Stimulated activated CD4-positive, alpha-beta T cell treated with anti-CD3 and anti-CD28 coated beads, Interleukin-1b, Interleukin-23, amount 100 ng/mL, for 24 hours (primary cell): ENCODE measurements at places on chromosomes 6 and 20.

DNA sequence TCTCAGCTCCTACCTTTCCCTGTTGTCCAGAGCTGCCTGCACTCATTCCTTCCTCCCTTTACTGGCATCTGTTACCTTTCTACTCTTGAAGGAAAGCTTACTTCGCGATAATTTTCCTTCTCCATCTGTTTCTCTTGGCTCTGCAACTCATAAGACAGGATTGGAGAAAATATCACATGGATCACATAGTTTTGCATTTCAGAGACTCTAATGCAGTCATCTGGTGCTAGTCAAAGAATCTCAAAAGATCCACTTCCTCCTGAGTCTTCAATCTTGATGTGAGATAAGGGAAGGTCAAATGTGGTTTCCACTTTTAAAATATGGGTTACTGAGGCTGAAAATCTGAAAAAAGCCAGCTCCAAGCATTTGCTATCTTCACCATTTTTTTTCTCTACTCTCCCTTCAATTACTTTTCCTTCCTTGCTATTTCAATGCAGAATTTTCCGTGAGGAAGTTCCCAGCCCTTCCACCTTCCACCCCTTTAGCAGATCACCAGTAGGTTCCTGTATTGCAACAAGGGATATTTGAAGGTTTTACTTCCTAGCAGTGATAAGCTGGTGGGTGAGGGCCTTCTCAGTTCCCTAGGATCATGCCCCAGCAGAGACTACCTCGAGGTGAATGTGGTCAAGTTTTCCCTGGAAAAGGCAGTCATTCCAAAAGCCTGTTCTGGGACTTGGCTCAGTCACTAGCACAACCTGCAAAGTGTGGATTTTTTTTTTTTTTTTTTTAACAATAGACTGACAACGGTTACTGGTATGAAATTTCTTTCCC is 62.8 kb upstream of the LRRC1 start:
- no peak for DNase-seq

GRCh38 chr6:76072562-76072961 is at the start of gene IMPG1:
TSS of gene IMPG1 (minus strand) at chr6:76072662. CDS start at chr6:76072488, 174 bp downstream.
- DNase-seq: no peak

DNA sequence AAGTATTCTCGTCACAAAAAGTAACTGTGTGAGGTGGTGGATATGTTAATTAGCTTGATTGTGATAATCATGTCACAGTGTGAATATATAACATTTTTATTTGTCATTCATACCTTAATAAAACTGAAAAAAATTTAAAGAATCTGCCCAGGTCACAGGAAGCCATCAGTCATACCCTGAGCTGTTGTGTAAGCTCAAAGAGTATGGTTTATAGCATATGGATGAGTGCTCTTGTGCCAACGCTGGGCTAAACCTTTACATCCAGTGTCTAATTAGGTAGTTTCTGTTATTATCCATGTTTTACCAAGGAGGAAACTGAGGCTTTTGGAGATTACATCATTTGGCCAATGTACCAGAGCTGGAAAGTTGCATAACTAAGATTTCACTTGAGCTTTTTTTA is 11.4 kb downstream of the PKIG start:
- DNase-seq: no peak

DNA sequence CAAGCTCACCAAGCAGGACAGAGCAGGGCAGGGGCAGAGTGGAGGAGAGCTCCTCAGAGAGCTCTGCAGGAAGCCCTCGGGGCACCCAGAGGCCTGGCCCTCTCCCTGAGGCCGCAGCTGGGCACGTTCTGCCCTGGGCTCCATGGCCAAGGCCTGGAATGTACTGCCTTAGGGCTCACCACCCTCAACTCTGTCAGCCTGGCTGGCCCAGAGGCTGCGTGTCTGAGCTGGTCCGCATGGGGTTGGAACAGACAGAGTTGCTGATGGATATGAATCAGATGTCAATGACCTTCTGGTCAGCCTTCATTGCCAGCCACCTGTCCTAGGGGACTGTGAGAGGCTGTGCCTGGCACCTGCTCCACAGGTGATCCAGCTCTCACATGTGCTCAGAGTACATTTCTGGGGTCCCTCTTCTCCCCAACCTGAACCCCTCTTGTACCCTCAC is 33.2 kb upstream of the PCMTD2 start:
- no peak for DNase-seq

DNA sequence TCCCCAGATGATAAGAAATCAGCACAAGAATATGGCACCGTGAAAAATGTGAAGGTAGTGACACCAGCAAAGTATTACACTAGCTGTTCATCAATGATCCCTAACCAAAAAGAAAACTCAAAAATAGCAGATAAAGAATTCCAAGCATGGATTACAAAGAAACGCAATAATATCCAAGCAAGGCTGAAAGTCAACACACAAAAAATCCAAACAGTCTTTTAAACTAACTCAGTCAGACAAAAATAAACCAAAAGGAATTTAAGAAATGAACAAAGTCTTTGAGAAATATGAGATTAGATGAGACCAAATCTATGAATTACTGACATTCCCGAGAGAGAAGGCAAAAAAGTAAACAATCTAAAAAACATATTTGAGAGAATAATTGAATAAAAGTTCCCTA is 976.1 kb upstream of the MAP3K7 start:
- no peak for DNase-seq
